ENCODE measurements at places on chromosomes 2 and 18.

- no peak for DNase-seq
Measured at GRCh38 chr2:14884651-14885050, 252.1 kb downstream of the LRATD1 start.

GRCh38 chr2:102735416-102736109 is 26.3 kb upstream of the TMEM182 start:
- DNase-seq: peak; percentile 47

- no peak for DNase-seq
Measured at GRCh38 chr18:13266218-13267100, 47.9 kb downstream of the LDLRAD4 start.

DNA sequence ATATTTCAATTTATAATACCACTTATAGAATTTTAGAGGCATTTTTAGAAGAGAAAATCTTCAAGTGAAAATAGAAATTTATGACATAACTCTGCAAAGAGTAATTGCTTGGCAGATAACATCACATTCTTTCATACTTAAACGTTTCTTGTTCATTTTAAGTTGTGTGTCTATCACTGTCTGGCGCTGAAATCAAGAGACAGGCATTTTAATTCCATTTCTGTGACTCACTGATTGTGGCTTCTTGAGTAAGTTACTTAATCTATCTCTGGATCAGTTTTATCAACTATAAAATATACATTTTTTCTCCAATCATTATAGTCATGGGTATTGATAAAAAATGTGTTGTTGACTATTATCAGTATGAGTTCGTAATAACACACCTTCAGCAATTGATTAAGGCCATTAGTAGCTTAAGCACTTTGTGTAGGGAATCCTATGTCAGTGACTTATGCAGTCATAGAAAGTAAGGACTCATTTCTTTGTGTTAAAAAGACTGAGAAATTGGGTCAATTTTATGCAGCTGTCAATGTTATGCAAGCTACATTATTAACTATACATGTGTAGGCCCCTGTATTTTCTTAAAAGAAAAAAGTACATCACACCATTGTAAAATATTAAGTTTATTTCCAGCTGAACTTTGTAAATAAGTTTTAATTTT is 497.3 kb downstream of the CCDC85A start:
- no peak for DNase-seq

GRCh38 chr2:144320491-144320890 is 199.4 kb downstream of the ZEB2 start:
- no peak for DNase-seq

- DNase-seq: no peak
Measured at GRCh38 chr2:174833737-174834136, 69.5 kb upstream of the CHRNA1 start.

- DNase-seq: no peak
Measured at GRCh38 chr2:96437512-96437911, 67.6 kb downstream of the NEURL3 start.

GRCh38 chr2:128320906-128321771 is 2.5 kb upstream of the HS6ST1 start:
- DNase-seq: peak; percentile 4

DNA sequence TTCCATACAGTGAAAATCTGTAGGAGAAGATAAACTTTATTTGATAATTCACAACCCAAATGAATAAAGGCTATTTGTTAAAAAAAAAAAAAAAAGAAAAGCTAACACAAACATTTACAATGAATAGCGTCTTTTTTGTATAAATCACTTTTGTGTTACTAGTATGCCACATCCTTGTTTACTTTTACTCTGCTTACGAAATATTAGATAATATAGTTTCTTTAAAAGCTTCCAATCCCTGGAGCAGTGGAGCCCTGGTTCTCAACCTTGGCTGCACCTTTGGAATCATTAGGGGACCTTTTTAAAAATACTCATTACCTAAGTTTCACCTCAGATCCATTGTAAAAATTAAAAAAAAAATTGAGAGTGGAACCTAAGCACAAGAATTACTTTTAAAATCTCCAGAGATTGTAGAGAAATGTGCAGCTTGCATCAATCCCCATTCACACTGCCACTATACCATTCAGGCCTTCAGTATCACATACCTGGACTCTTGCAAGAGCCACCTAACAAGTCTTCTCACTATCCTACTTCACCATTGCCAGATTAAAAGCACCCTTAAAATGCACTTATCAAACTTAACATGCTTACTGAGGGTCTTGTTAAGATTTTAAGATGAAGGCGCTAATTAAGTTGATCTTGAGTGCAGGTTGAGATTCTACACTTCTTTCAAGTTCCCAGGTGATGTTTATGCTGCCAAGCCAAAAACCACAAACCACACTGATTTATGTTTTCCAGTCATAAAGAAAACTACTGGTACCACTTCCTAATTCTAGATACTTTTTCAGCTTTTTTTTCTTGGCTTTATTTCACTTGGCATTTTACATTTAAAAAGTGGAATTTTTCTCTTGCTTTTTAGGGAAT is 59.7 kb upstream of the ZC3H15 start:
- no peak for DNase-seq

- DNase-seq: no peak
Measured at GRCh38 chr18:33161131-33161530, 279.4 kb downstream of the CCDC178 start.

GRCh38 chr2:126846241-126846640 is 52.4 kb upstream of the TEX51 start:
- DNase-seq: no peak

- no peak for DNase-seq
Measured at GRCh38 chr2:30162806-30163205, 16.0 kb downstream of the YPEL5 start.

DNA sequence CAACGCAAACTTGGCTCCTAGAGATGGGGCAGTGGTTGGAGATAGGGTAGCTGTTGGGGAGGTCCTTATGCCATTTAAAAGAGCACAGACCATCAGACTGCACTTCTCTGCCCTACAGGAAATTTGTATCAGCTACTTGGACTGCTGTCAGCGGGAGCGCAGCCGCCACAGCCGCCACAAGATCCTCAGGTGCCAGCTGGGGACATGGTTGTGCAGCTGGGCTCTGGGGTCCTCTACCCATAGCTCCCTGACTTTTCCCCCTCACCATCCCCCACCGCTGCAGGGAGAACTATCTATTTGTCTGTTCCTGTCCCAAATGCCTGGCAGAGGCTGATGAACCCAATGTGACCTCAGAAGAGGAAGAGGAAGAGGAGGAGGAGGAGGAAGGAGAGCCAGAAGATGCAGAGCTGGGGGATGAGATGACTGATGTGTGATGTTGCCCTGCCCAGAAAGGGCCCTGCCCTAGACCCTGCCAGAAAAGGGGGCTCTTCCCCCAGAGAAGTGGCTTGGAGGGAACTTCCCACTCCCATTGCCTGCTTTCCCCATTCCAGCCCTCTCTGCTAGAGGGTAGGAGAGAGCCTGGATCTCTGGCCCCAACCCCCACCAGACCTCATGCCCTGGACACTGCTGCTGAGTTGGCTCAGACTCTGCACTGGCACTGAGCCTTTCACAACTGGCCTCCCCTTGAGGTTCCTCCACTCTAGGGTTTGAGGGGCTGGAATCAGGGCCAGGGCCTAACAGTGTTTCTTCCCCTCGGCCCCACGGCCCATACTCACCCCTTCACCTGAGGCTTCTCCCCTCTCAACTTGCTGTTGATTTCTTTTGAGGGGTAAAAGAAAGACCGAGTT is 7.3 kb downstream of the PRADC1 start:
- DNase-seq: no peak

DNA sequence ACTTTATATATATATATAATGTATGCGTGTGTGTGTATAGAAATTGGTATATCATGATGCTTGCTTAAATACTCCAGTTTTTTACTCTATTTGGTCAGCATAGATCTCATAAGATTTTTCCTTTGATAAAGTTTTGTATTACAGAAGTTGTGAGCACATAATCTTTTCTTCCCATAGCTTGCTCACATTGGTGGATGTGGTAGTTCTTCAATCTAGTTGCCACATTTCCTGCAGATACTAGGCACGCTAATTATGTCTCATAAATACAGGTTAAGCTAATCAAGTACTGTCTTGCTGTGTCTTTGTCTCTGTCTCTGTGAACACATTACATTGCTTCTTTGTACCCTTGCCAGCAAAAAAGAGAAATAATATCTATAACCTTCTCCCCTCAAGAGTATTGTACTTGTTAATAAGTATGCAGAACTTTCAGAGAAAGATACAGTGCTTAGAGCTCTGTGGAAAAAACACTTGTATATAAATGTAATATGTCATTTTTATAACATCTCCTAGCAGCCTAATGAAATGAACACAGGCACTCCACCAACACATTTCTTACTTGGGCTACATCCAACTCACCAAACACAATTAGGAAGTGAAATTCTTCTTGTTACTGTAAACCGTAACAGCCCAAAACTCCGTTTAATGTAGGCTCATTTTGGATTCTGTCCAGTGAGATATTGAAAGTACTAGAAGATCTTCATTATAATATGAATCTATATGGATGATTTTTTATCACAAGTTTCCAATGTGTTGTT is 306.7 kb upstream of the SLC8A1 start:
- no peak for DNase-seq

DNA sequence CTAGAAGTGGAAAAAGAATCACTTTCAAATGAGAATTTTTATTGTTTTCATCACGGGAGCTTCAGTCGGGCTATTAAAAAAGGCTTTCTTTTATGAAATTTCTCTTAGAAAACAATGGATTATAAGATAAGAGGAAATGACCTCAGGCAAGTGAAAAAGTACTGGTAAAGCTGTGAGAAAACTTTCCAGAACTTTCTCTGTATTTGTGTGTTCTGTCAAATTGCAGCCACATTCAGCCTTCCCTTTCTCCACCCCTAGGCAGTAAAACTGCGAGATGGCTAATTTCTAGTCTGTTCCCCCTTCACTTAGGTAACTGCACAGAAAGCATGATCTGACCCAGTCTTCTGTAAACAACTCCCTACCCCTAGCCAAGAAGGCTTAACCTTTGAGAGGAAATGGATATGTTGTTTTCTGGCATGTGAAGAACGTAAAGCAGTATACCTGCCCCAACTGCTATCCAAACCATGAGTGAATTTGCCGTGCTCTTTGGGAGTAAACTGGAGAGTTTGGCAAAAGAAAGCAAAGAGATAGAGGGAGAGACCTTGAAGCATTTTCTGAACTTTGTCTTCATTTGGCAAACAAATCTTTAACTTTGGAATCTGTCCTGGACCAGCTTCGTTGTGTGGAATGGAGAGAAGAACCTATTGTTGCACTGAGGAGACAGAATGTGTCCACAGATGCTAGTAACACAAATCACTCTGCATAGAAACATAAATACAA is 105.4 kb downstream of the ETAA1 start:
- no peak for DNase-seq

DNA sequence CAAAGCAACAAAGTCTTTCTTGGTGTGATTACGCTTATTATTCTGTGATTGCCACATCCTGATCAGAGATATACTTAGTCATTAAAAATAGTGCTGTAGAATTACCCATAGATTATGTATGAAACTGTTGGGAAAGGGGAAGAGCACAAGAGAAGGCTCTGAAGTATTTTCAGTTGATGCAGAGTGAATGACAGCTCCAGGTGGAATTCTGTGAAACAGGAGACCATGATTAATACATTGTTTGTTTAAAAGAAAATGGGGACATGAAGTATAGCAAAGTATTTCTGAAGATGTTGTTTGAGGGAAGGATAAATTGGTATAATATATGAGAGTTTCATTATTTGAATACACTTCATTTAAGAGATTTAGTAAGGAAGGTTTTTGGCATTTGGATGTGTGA is 307.6 kb upstream of the CDH20 start:
- no peak for DNase-seq

DNA sequence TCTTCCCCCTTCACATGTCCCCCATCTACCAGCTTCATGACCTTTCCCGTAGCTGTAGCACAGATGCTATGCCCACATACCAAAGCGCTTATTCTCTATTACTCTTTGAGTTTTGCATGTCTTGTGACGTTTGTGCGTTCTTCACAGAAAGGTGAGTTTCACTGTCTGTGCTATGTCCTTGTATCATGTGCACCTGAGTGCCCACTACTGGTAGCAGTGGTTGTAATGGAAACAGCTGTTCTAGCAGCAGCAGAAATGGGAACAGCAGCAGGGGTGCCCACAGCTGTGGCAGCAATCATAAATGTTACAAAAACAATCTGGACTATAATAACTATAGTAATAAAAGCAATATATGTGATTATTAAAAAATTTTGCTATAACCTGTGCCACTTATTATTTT is 127.1 kb downstream of the STK39 start:
- no peak for DNase-seq

- DNase-seq: peak; percentile 94
Measured at GRCh38 chr2:238256594-238257104, 16.8 kb upstream of the HES6 start.

- DNase-seq: no peak
Measured at GRCh38 chr18:5376986-5377385, 81.5 kb upstream of the ZBTB14 start.

DNA sequence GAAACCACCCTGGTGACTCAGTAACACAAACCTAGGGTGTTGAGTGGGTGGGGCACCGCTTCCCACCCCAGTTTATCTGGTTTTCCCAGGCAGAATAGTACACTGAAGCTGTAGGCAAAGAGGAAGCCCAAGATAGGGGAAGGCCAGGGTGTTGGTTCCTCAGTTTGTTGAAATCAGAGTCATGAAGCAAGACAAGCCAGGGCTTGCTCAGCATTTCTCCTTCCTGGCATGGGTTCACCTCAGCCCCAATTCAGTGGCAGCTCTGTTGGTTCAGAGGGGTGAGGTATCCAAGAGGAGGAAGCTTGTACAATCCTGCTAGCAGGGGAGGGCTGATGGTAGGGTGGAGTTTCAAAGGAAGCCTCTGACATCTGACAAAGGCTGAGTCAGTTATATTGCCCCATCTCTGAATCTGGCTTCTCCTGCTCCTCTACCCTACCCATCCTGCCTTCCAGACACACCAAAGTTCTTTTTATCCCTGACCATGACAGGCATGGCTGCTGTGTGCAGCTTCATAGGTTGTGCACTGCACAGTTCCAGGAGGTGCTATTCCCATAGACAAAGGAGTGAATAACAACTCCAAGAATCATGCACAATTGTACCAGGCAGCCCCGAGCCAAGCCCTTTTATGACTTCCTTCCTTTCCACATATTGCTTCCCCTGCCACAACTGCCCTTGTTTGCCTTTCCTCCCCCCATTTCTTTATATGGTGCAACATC is 24.9 kb upstream of the RAB10 start:
- no peak for DNase-seq
